ENCODE measurements at places on chromosomes 2 and 18.

DNA sequence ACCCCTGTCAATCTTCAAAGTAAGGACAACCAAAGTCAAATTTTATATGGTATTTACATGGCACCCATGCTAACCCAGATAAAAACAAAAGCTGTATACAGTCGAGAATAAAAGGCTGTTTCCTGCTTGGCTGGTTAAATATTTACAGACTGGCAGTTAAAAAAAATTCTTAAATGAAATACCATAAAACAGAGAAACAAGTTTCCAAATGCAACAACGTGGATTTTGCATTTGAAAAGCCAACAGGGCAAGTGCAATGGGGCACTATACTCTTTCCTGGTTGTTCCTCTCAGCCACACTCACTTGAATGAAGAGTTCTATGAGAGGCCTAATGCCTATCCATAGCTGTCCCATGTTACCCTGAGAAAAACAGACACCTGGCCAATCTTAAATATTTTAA is 6.1 kb upstream of the NR4A2 start:
- no peak for DNase-seq

DNA sequence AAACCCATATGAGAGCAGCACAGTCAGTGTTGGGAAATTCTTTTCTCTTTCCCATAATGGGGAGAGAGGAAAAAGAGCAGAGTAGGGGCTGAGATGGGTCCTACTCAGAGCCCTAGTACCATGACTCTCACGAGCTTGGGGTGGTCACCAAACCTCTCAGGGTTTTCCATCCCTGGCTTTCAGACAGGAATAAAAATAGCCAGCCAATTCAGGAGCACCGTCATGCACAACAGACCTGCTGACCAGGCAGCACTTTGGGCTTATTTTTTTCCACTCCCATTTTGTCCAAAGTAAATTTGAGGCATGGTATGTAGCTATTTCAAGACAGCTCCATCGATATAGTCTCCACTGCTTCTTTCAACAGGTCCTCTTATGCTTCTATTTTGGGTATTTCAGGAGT is 86.4 kb downstream of the TGFA start:
- DNase-seq: no peak

DNA sequence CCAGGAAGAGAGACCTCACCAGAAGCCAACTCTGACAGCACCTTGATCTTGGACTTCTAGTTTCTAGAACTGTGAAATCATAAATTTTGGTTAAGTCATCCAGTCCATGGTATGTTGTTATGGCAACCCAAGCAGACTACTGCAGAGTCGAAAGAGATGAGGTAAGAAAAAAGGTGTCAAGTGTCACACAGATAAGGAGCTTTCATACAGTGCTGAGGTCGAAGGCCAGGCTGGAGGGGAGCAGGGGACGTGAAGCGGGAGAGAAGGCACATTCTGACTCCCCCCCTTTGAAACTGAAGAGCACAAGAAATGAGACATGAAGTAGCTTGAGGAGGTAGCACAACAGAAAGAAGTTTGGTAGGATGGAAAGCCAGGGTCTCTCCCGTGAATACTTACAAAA is 110.4 kb downstream of the ALK start:
- DNase-seq: no peak

DNA sequence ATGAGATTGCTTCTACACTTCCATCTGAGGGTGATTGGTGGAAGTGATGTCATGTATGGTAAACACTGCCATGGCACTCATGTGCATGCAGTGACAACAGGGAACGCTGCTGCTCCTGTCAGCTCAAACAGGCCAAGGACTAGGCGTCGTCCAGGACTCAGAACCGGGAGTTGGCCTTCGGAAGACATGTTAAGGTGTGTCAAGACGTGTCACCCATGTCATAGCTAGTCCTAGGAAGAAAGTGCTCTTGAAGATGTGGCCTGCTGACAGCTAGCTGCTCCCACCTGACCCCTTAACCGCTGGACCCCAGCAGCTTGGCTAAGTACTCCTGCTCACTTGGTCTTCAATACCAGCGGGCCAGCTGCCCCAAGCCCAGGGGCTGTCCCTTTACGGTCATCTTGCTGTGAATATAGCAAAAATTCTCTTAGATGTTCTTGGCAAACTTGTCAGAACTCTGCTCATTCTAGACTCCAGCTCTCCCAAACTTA is 6.3 kb upstream of the NOSTRIN start:
- DNase-seq: no peak

- DNase-seq: no peak
These were observed 350.5 kb downstream of the LPIN1 start for GRCh38 chr2:12096788-12097449.
